ENCODE measurements at places on chromosomes 1 and 21.
A peak's percentile ranks its signal among the peaks of the same experiment; 100 is the strongest.

GRCh38 chr21:32371913-32372314 lies 20.9 kb downstream of the URB1 start:
- peak; percentile 97 for DNase-seq

DNA sequence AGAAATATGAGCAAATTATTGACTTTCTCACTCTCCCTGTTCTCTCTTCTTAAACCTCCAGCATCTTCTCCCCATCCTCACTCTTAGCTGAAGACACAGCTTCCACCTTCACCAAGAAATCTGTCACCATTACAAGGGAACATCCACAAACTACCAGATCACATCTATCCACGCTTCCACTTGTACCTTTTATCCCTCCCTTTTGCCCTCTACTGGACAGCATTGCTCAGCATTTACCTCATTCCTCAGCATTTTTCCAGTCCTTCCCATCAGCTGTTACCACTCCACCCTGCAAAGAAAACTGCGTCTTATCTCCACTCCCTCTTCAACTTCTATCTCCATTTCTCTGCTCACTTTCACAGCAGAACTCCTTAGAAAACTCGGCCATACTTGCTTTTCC lies 42.6 kb downstream of the KCNJ6 start:
- DNase-seq = no peak

DNA sequence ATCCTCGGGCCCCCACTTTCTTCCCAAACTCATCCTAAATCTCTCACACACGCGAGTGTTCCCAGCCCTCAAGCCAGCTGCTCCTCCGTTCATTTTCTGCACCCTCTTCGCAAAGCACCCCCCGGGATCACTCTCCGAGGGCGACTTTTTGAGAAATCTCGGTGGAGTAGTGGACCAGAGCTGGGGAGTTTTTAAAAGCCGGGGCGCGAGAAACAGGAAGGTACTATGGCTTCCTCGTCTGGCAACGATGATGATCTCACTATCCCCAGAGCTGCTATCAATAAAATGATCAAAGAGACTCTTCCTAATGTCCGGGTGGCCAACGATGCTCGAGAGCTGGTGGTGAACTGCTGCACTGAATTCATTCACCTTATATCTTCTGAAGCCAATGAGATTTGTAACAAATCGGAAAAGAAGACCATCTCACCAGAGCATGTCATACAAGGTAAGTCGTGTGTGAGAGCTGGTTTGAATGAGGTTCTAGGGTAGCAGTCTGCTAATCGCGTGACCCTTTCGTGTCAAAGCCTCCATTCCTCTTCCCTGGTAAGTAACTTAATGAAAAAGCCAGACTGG lies 800 bp downstream of the DR1 start:
- no peak for DNase-seq

- DNase-seq = peak; percentile 29
Observed at GRCh38 chr1:177945943-177946650, 23.8 kb downstream of the SEC16B start.

DNA sequence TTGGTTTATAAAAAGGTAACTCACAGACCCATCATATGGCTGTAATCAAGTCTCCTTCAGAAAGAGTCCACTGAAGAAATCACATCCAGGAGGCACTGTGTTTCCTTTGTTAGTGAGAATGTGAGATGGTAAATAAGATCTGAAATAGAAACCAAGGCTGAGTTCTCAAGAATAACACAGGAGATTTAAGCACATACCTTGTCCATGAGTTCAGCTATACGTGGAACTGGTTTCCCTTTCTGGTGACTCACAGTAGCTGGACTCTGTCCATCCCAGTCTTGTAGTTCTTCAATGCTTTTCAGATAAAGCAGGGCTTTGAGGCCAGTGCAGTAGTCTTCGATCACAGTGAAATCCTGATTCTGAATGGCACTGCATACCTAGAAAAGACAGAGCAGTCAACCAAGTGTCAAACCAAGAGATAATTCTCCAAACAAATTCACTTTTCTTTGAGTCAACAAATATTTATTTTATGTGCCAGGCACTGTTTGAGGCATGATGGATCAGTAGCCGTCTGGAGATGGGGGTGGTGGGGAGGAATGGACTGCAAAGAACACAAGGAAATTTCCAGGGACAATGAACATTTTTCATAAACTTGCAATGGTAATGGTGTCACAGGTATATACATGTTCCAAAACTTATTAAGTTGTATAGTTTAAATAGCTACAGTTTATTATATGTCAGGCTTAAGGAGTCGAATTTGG lies 471.4 kb downstream of the PTBP2 start:
- DNase-seq = peak; percentile 84

GRCh38 chr1:209455661-209456358 lies 127.7 kb upstream of the CAMK1G start:
- no peak for DNase-seq

DNA sequence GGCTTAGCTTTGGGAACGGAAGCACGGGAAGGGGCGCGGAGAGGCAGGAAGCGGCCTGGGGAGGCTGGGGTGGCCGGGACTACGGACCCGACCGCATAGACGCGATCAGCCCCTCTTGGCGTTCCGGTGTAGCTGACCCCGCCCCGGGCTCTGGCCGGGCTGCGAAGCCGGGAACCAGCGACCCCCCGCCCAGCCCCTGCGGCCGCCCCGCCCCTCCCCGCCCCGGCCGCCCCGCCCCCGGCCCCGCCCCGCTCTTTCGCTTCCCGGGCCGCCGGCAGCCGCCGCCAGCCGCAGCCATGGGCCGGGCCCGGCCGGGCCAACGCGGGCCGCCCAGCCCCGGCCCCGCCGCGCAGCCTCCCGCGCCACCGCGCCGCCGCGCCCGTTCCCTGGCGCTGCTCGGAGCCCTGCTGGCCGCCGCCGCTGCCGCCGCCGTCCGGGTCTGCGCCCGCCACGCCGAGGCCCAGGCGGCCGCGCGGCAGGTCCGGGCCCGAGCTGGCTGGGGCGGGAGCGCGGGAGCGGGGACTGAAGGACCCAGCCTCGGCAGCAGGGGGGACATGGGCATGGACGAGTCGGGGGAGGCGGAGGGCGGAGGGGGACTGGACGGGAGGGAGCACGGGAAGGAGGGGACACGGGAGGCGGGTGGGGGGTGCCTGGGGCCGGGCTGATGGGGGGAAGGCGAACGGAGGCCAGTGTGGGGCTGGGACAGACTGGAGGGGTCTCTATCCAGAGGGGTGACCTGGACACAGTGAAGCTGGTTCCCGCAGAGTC lies at the start of gene SELENON:
Gene SELENON (plus strand): TSS at position 259 of the 768 bp plus-strand sequence. CDS start 38 bp downstream, at position 297.
- DNase-seq = no peak

DNA sequence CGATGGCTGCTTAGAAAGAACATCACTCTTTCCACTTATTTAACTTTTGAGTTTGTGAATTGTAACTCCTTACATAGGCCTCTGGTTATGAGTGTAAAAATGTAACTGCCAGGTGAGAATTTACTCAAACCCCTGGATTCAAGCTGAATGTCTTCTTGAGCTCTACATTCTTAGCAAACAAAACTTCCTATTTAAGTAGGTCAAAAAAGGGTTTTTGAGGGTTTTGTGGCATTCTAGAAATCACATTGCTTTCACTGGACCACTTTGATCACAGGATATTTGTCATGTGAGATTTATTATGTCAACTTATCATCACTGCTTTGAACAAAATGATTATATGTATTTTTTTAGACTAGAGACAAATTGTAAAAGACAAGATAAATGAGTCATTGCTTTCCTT lies 5.7 kb downstream of the IL23R start:
- no peak for DNase-seq

DNA sequence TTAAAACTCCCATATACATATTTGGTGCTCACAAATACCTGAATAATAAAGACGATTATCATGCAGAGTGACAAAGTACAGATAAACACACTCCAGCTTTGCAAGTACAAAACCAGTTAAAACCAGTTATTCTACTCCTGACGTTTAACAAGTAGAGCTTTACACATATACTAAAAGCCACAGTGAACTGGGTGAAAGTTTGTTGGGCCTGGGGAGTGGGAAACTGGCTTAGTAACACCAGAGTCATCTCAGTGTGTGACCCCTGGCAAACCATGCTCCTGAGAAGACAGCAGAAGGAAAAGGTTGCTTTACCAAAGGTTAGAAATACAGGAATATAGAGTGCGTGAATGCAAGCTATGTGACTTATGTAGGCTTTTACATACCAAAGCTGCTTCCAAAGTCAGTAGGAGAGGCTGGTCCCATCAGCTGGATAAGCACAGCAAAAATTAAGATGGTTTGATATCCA lies 148.1 kb downstream of the NRIP1 start:
- DNase-seq = no peak

Data from epithelial cell of prostate (primary cell).